ENCODE measurements at places on chromosomes 3 and 15. TPM values are rescaled to one million over a fixed set of nuclear protein-coding genes. Genes with fewer than 3 reads are reported as not detected.

Gene PLSCR2
- total RNA-seq: not detected

Gene DGKG
- 9.0 TPM for total RNA-seq

Gene GPR62
- not detected for total RNA-seq

Gene CFAP91
- 0.27 TPM for total RNA-seq

Gene MINAR1
- 0.71 TPM for total RNA-seq

Gene LMCD1
- 75.6 TPM for total RNA-seq

Gene RFTN1
- 3.3 TPM for total RNA-seq

Gene PLS1
- 17.6 TPM for total RNA-seq

Gene P2RY14
- total RNA-seq: not detected

Gene FEZF2
- total RNA-seq: not detected

Gene SKIL
- total RNA-seq: 34.6 TPM

Gene ZBED2
- 0.18 TPM for total RNA-seq
